ENCODE measurements at places on chromosomes 4 and X.
A peak's percentile ranks its signal among the peaks of the same experiment; 100 is the strongest.

DNA sequence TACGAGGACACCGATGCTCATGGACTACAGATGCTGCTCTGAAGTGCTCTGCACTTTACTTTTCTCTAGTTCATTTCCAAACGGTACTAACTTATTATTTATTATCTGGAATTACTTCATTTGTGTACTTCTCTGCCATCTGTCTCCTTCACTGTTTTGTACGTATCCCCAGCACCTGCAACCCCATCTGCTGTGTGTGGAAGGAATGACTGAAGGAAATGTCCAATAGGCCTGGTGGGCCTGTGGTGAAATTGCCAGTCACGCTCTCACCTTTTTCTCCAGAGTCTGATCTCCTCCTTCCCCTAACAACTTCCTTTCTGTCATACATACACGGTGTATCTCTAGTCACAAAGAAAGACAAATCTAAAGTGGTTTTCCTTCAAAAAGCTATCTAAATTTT is 12.9 kb downstream of the TMEM154 start:
- DNase-seq = no peak

DNA sequence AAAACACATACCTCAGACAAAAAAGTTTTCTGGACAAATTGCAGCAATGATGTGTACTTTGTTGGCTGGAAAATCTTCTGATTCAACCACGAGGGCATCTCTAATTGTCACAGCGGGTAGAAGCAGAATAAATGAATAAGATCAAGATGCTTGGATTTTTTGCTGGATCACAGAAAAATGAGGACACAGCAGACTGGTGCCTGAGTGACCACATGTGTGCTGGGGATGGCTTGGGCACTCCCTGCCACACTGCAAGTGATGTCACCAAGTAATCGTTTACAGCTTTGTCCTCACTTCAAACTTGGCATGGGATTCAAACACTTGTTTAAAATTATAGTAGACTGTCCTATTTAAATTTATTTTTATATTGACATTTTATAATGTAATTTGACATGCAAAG is 557.0 kb downstream of the SPRY1 start:
- no peak for DNase-seq

DNA sequence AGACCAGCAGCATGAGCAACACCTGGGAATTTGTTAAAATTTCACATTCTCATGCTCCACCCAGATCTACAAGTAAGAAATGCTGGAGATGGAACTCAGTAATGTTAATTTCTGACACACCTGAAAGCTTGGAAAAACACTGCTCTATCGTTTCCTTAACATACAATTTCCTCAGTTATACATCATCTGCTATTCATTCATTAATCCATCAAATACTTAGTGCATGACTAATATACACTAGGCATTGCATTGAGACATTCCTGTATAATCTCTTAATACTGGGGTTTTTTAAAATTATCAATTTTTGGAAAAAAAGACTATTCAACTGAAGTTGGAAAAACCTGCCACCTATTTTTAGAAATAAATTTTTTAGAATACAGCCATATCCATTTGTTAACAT is 106.1 kb downstream of the CHM start:
- DNase-seq = no peak

DNA sequence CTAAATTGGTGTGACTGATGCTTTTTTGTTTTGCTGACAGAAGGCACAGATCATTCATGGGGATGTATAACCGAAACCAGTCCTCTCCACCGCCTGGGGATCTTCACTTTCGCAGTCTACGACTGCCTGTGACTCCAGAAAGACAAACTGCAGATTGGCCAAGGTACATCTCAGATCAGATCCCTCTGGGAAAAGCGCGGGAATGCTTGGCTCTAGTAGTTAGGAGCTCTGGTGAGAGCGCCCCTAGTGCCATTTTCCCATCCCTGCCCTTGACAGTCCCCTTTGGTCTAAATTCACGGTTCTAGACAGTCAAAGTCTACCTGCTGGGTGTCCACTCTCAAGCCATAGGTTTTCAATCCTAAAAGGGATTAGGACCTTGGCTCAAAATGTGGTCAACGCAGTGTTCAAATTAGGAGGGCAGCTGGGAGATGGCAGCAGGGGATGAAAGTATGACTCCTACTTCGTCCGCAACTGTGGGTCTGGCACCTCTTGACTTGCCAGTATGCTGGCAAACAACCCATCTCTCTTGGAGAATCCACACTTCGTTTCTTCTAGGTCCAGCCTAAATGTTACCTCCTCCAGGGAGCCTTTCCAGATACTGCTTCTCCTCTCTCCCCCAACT is 6.9 kb upstream of the HAND2 start:
- DNase-seq = no peak

- no peak for DNase-seq
These were observed 1382.9 kb downstream of the FAM133A start for GRCh38 chrX:95056901-95057300.

DNA sequence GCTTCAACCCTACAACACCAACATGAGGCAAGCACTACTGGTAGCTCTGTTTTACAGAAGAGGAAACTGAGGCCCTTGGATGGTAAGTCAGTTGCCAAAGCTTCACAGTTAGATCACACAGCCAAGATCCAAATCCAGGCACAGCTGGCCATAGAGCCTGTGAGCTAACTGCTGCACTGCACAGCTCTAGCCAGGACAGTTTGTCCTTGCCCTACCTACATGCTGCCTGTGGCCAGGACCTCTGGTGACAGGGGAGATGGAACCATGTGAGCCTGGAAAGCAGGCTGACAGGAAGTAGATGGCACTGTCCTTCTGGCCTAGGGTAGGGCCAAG is 257.8 kb downstream of the FBXW7 start:
- DNase-seq = no peak

- no peak for DNase-seq
These were observed 15.2 kb upstream of the ANXA10 start for GRCh38 chr4:168076989-168077725.

DNA sequence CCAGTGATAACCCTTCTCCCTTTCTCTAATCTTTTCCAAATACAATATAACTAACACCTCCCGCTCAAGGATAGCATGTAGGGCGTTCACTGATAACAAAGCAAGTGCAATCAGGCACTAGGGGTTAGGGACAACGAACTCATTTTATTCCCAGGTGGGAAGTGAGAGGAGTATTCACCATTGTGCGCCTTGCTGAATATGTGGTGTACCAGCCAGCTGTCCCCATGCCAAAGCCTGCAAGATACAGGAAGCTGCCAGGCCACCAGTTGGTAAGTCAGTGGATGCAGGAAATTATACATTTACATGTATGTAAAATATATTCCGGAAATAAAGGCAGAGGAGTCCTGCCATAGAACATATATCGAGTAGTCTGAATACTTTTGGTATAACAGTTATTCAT is 6.3 kb upstream of the HPRT1 start:
- no peak for DNase-seq

- no peak for DNase-seq
These were observed 10.5 kb upstream of the USP27X start for GRCh38 chrX:49868739-49869138.

DNA sequence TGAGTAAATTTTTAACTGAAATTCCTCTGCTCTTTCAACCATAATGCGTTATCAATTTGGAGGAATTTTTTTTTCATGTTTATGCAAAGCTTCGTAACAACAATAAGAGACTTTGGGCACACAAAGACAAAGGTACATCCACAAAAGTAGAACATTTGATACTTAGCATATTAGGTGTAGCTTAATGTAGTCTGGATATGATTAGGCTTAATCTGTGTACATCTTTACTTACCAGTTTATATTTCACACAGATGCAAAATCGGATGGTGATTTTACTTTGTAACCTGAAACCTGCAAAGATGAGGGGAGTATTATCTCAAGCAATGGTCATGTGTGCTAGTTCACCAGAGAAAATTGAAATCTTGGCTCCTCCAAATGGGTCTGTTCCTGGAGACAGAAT is 20.3 kb downstream of the AIMP1 start:
- DNase-seq = no peak

GRCh38 chrX:51158231-51158630 is 174.4 kb upstream of the NUDT10 start:
- no peak for DNase-seq

- peak; percentile 99 for DNase-seq
These were observed 977 bp upstream of the USP9X start for GRCh38 chrX:41084044-41084892.

DNA sequence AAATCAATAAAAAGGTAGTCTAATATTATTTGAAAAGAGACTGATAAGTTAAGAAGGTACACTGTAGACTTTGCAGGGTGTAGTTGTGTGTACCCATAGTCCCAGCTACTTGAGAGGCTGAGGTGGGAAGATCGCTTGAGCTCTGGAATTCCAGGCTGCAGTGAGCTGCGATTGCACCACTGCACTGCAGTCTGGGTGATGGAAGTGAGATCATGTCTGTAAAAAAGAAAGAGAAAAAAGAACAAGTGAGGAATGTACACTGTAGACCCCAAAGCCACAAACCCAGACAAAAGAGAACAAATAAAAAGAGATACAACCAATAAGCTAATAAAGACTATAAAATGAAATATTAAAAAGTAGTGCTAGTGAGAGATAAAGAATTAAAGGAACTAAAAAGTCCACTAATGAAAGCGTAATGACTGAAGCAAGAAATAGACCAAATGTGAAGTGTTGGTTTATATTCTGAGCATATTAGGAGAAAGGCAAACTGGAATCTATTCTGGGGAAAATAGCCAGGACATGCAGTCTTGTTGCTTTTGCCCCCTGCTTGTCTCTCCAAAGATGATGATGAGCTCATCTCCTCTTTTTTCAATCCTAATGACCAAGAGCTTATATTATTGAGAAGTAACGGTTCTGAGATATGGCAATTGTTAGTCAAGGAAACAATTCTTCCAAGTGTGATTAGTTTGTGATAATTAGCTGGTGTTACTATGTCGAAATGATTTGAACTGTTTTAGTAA is 19.1 kb downstream of the GSX2 start:
- no peak for DNase-seq

DNA sequence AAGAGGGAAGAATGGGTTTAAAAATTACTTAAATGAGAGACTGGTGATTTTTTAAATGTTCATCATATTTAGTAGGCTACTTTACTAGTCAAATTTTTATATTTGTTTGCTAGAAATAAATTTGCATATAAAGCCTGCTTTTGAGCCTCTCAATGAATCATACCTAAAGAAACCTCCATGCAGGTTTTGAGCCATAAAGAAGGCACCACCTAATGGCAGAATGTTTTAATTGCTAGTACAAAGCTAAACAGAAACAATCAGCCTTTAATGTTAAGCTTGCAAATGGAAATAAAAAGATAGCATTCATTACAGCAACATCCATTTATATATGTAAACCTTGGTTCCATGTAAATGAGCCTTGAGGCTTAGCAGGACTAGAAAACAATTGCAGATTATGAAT is 989.7 kb downstream of the CCSER1 start:
- no peak for DNase-seq

DNA sequence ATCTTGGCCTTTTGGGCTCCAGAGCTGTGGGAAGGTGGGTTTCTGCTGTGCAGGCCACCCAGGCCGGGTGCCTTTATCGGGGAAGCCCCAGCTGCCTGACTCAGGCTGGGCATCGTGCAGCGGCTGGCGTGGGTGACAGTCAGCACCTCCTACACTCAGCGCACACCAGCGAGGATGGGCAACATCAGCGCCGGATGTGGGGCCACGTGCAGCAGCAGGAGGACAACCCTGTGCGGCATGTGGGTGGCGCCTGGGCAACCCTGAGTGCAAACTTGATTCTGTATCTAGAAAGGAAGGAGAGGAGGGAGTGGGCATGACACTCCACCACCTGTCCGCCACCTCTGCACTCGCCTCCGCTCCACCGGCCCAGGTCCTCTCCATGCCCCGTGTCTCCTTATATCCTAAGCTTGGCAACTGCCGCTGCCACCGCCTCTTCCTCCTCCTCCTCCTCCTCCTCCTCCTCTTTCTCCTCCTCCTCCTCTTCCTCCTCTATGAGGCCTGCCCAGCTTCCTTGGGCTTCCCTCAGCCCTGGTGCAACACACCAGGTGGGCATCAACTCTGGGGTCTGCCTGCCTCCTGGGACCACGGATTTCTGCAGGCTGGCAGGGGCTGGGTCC is 107.4 kb upstream of the AFAP1 start:
- no peak for DNase-seq

- DNase-seq = no peak
These were observed 70.6 kb downstream of the ABLIM2 start for GRCh38 chr4:8087921-8088495.

DNA sequence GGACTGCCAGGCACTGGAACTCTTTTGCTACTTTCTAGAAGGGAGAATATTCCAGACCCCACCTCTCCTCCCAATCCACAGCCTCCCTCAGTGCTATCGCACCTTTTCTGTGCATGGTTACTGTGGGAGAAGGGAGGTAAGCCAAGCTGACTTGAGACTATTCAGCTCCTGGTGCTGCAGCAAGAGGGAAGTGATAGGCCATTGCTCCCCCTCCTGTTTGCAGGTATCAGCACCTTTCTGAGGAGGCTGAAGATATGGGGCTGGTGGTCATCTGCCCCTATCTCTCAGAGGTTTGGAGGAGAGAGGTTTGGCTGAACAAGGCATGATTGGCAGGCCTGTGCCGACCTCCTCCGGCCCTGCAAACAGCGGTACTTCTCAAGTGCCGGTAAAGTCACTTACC is 103.3 kb upstream of the GATB start:
- DNase-seq = no peak

GRCh38 chrX:49058794-49059193 is at the start of gene CCDC120:
TSS of gene CCDC120 (plus strand) at chrX:49058999. CDS start at chrX:49062042, 3,043 bp downstream.
- DNase-seq = no peak

GRCh38 chr4:98287328-98287727 is 26.1 kb downstream of the RAP1GDS1 start:
- no peak for DNase-seq

GRCh38 chrX:16966752-16967448 is 20.4 kb downstream of the REPS2 start:
- no peak for DNase-seq

GRCh38 chr4:165096776-165097175 is 15.9 kb downstream of the TMEM192 start:
- DNase-seq = no peak
